ENCODE measurements at places on chromosomes 7 and 10. TPM values are rescaled to one million over a fixed set of nuclear protein-coding genes. Genes with fewer than 3 reads are reported as not detected.
A peak's percentile ranks its signal among the peaks of the same experiment; 100 is the strongest.

GATA3 gene
- 0.60 TPM for total RNA-seq

- no peak for DNase-seq
- no peak overlapping the region for H3K27ac ChIP-seq
- H3K36me3 ChIP-seq = no peaks in the 10 kb centered on the region
These were observed 70.1 kb upstream of the CAMK1D start for GRCh38 chr10:12279281-12279680.

GRCh38 chr10:99750641-99751040, 18.6 kb downstream of the CUTC start:
- no peak overlapping the region for H3K27ac ChIP-seq
- DNase-seq = no peak
- no peak overlapping the region for H3K4me3 ChIP-seq
- peaks cover 40% of the 10 kb centered on the region for H3K4me1 ChIP-seq

DNA sequence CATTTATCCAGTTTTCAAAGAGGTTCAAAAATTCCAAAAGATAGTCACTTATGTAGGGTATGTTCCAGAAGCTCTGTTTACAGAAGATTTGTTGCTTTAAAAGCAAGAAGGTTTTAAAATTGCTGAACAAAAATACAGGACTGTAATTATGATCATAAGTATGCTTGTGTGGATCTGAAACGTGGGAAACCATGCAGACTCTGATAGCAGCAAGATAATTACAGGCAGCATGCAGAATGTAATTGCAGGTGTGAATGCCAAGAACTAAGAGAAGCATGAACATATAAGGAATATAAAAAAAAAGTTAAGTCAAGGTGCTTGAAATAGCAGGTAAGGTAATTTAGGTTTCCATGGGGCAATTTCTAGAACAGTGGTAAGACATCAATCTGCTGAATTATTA, 405.7 kb downstream of the ARL4A start:
- H3K27ac ChIP-seq = no peak overlapping the region
- no peaks in the 10 kb centered on the region for H3K4me1 ChIP-seq
- H3K4me3 ChIP-seq = no peak overlapping the region
- DNase-seq = no peak
- no peaks in the 10 kb centered on the region for H3K27me3 ChIP-seq
- H3K36me3 ChIP-seq = no peaks in the 10 kb centered on the region

DNA sequence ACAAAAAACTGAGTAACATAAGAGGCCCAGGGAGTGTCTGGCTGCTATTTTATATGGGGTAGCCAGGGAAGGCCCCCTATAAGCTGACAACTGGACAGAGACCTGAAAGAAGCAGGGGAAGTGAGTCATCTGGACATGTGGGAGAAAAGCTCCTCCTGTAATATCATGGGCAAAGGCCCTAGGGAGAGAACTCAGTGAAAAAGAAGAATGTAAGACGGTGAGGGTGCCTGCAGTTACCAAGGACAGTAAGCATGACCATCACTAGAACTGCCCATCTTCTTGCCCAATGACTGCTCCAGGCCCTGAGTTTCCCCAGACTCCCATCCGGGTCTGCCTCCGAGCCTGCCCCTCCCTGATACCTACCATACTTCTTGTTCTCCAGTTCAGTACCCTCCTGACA, 2.3 kb downstream of the ELMO1 start:
- peaks cover 6% of the 10 kb centered on the region for H3K4me1 ChIP-seq
- peaks cover 11% of the 10 kb centered on the region for H3K27me3 ChIP-seq
- no peaks in the 10 kb centered on the region for H3K36me3 ChIP-seq
- peak overlapping the region; percentile 6 for H3K27ac ChIP-seq
- H3K4me3 ChIP-seq = no peak overlapping the region

GRCh38 chr7:105448181-105448580, 59.5 kb upstream of the SRPK2 start:
- H3K4me3 ChIP-seq = no peak overlapping the region
- no peak for DNase-seq
- no peaks in the 10 kb centered on the region for H3K4me1 ChIP-seq
- H3K36me3 ChIP-seq = no peaks in the 10 kb centered on the region

Measured in gastrocnemius medialis (tissue), 4 donors.